ENCODE measurements at places on chromosomes 2 and 18.

GRCh38 chr2:7801212-7801611, 880.6 kb upstream of the ID2 start:
- DNase-seq = no peak

GRCh38 chr18:34548120-34548972, 161.8 kb upstream of the DTNA start:
- no peak for DNase-seq

GRCh38 chr2:218161644-218162043, 5.1 kb downstream of the CXCR1 start:
- no peak for DNase-seq

DNA sequence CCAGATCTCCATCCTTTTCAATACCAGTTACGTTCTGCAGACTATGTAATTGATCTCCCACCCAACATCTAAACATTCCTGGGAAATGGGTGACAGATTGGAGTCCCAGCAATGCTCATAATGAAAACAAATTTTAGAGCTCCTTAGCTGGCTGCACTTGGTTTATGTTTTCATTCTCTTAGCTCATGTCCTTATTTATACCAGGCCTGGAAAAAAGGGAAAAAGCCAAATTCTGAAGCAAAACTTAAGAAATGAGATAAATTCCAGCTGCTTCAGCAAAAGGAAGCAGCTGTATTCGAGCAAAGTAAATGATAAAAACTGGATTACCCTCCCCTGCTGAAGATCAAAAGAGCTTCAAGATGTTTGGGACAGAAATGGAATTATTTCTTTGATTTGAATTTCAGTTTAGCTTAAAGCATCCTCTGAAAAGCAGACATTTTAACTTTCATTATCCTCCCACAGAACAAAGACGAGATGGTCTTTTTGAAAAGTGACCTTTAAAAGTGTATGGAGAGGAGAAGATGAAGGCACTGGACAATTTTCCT, 196.5 kb upstream of the THUMPD2 start:
- no peak for DNase-seq

DNA sequence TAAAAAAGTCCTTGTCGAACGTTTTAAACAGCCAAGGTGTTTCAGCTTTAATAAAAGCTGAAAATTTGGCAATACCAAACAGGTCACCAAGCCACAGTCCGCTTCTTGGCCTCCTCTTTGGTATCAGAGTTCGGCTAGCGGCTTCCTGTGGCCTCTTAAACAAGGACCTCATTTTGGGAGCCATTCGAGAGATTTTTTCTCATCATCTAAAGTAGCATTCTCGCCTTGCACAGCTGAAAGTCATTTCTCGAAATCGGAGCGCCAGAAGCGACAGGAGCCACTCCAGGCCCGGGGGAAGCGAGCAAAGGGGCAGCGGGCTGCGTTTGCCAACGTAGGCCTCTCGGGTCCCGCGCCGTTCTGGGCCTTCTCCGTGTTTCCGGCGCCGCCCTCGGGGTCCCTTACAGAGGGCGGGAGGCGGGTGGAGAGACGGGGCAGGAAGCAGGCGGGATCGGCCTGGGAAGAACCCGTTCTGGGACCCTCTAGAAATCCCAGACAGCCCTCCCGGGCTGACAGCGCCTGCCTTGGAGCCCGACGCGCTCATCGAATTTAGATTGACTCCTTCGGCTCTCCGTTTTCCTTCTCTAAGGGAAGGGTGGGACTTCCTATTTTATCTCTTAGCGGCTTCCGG, 522 bp upstream of the ZNF407 start:
- DNase-seq = peak; percentile 72

DNA sequence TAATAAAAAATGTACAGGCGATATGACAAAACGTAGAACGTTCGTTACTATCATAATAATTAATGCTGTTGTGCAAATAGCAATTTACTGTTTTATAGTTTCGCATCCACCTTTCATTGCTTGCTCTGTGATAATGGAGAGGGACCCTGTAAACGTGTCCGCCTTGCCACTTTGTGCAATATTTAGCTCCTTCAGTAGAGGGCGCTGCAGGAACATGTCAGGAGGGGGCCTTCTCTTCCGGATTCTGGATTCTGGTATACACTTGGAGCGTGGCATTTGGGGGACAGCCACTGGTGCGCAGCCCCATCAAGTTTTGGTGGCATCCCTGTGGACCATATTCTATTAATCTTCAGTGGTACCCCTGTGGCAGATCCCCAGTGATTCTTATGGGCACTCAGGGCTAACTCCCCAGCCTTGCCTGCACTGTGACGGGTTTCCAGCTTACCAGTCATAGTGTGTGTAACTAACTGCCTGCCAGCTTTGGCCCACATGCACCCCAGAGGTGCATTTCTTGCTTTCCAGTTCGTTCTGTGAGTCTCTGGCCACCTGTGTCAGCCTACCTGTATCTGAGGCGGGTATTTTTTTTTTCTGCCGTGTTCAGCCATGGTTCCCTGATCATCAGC, 140.3 kb downstream of the CYRIA start:
- DNase-seq = no peak

DNA sequence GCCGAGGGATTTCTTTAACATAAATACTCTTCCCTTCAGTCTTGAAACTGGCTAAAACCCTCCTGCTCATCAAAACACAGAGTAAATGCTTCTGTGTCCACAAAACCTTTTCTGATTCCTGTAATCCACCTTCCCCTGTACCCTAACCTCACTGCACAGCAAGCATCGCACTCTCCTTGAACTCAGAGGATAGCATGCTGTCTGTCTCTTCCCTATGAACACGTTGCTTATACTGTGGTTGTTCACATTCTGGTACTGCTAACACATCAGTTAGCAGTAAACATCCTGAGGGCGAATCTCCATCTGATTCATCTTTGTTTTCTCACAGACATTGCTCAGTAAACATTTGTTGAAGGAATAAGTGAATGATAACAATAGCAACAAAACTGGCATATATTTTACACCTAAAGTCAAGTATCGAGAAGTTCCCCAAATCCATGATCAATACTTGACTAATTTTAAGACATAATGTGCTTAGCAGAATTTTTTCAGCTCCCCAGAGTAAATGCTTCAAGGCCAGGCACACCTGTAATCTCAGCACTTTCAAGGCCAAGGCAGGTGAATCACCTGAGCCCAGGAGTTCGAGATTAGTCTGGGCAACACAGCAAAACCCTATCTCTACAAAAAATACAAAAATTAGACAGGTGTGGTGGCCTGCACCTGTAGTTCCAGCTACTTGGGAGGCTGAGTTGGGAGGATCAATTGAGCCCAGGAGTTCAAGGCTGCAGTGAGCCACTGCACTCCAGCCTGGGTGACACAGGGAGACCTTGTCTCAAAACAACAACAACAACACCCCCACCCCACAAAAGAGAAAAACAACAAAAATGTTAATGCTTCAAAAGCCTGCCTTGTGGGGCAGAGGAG, 45.6 kb upstream of the LPIN2 start:
- DNase-seq = no peak

GRCh38 chr2:121650315-121650930, 1.2 kb upstream of the CLASP1 start:
- DNase-seq = peak; percentile 5

GRCh38 chr2:159616286-159616701, at the start of gene BAZ2B:
Gene BAZ2B (minus strand): TSS chr2:159616548. CDS start chr2:159478719, 137,829 bp downstream.
- no peak for DNase-seq

GRCh38 chr2:150125708-150126107, 361.8 kb downstream of the RND3 start:
- no peak for DNase-seq

- no peak for DNase-seq
Measured at GRCh38 chr2:230668184-230668938, 44.3 kb upstream of the CAB39 start.

- no peak for DNase-seq
Measured at GRCh38 chr2:6986301-6986911, 69.2 kb downstream of the RNF144A start.

GRCh38 chr2:74639550-74639949, 8.6 kb downstream of the M1AP start:
- no peak for DNase-seq

Measured in memory B cell (primary cell).